Activated CD8-positive, alpha-beta memory T cell treated with anti-CD3 and anti-CD28 coated beads, Interleukin-2, amount 10 ng/mL, durations not matched to agents 7 days and 5 days (primary cell): ENCODE measurements at places on chromosomes 1 and 21. TPM values are rescaled to one million over a fixed set of nuclear protein-coding genes. Genes with fewer than 3 reads are reported as not detected.
A peak's percentile ranks its signal among the peaks of the same experiment; 100 is the strongest.

GRCh38 chr1:5914676-5915365, 77.4 kb downstream of the NPHP4 start:
- H3K36me3 ChIP-seq = no peaks in the 10 kb centered on the region
- no peaks in the 10 kb centered on the region for H3K27me3 ChIP-seq
- H3K27ac ChIP-seq = no peak overlapping the region
- H3K4me1 ChIP-seq = peaks cover 7% of the 10 kb centered on the region

- H3K4me3 ChIP-seq = no peak overlapping the region
- H3K36me3 ChIP-seq = no peaks in the 10 kb centered on the region
- H3K4me1 ChIP-seq = no peaks in the 10 kb centered on the region
Observed at GRCh38 chr1:202540014-202540413, 170.2 kb downstream of the SYT2 start.

The CFAP74 gene
- total RNA-seq = not detected

GRCh38 chr1:8980656-8981055, 35.0 kb downstream of the CA6 start:
- no peak overlapping the region for H3K27ac ChIP-seq
- H3K27me3 ChIP-seq = peaks cover 3% of the 10 kb centered on the region
- peaks cover 25% of the 10 kb centered on the region for H3K4me1 ChIP-seq
- no peak overlapping the region for H3K4me3 ChIP-seq
- no peaks in the 10 kb centered on the region for H3K36me3 ChIP-seq

GRCh38 chr1:11383553-11384169, 95.3 kb upstream of the DISP3 start:
- no peak overlapping the region for H3K27ac ChIP-seq
- peaks cover 3% of the 10 kb centered on the region for H3K36me3 ChIP-seq
- H3K27me3 ChIP-seq = peaks cover 46% of the 10 kb centered on the region
- H3K4me1 ChIP-seq = peaks cover 16% of the 10 kb centered on the region
- no peak for DNase-seq

GRCh38 chr1:53628286-53628955, 110.5 kb downstream of the GLIS1 start:
- peak; percentile 31 for DNase-seq
- no peak overlapping the region for H3K4me3 ChIP-seq
- no peaks in the 10 kb centered on the region for H3K36me3 ChIP-seq
- peaks cover 7% of the 10 kb centered on the region for H3K27me3 ChIP-seq
- H3K27ac ChIP-seq = no peak overlapping the region

- H3K27ac ChIP-seq = no peak overlapping the region
- H3K27me3 ChIP-seq = no peaks in the 10 kb centered on the region
- H3K36me3 ChIP-seq = no peaks in the 10 kb centered on the region
- no peak for DNase-seq
- H3K4me1 ChIP-seq = no peaks in the 10 kb centered on the region
Observed at GRCh38 chr21:22062472-22063139, 1064.4 kb downstream of the NCAM2 start.

- no peaks in the 10 kb centered on the region for H3K27me3 ChIP-seq
- H3K4me3 ChIP-seq = no peak overlapping the region
- no peak overlapping the region for H3K27ac ChIP-seq
Observed at GRCh38 chr1:91696321-91696720, 189.6 kb downstream of the TGFBR3 start.

DNA sequence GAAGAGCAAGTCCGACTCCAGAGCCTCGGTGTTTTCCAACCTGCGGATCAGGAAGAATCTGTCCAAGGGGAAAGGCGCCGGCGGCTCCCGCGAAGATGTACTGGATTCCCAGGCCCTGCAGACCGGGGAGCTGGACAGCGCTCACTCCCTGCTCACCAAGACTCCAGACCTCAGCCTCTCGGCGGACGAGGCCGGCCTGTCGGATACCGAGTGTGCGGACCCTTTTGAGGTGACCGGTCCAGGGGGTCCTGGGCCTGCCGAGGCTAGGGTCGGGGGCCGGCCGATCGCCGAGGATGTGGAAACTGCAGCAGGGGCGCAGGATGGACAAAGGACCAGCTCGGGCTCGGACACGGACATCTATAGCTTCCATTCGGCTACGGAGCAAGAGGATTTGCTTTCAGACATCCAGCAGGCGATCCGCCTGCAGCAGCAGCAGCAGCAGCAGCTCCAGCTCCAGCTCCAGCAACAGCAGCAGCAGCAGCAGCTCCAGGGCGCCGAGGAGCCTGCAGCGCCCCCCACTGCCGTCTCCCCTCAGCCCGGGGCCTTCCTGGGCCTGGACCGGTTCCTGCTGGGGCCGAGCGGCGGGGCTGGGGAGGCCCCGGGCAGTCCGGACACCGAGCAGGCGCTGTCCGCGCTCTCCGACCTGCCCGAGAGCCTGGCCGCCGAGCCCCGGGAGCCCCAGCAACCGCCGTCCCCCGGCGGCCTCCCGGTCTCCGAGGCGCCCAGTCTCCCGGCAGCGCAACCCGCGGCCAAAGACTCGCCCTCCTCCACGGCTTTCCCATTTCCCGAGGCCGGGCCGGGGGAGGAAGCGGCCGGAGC, 827 bp downstream of the FMN2 start:
- H3K36me3 ChIP-seq = no peaks in the 10 kb centered on the region
- no peaks in the 10 kb centered on the region for H3K4me1 ChIP-seq
- DNase-seq = no peak
- H3K27me3 ChIP-seq = peaks cover 41% of the 10 kb centered on the region
- no peak overlapping the region for H3K27ac ChIP-seq

DNA sequence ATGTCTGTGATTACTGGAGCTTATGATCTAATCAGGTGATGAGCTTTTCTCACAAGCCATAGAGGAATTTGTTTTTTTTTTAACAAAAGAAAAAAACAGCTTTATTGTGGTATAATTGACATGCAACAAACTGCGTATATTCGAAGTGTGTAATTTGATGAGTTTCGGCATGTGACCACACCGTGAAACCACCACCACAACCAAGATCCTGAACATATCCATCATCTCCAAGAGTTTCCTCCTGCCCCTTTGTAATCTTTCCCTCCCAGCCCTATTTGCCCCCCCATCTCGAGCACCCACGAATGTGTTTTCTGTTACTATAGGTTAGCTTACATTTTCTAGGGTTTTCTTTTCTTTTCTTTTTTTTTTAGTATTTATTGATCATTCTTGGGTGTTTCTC, 4.7 kb downstream of the PGBD2 start:
- H3K4me3 ChIP-seq = no peak overlapping the region
- H3K36me3 ChIP-seq = peaks cover 14% of the 10 kb centered on the region
- H3K27ac ChIP-seq = no peak overlapping the region
- H3K27me3 ChIP-seq = no peaks in the 10 kb centered on the region
- peaks cover 31% of the 10 kb centered on the region for H3K4me1 ChIP-seq
- DNase-seq = no peak

- peaks cover 19% of the 10 kb centered on the region for H3K36me3 ChIP-seq
- H3K4me1 ChIP-seq = peaks cover 9% of the 10 kb centered on the region
- no peaks in the 10 kb centered on the region for H3K27me3 ChIP-seq
- H3K4me3 ChIP-seq = no peak overlapping the region
- no peak for DNase-seq
Observed at GRCh38 chr1:11156963-11157362, 32.2 kb upstream of the ANGPTL7 start.

DNA sequence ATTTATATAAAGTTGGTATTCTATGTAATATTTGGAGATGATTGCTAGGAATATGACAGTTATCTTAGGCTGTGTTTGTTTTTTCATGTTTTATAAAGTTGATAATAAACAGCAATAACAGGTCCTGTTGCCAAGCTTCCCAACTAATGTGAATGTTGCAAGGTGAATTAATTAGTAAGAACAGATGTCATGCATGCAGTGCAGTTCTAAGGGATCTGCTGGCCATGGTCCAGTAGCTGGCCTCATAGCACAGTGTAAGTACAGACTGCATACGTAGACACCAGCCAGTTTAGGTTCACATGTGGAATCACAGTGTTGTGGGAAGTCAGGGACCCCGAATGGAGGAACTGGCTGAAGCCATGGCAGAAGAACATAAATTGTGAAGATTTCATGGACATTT, 478.2 kb downstream of the NEGR1 start:
- no peak for DNase-seq
- H3K27me3 ChIP-seq = no peaks in the 10 kb centered on the region
- no peak overlapping the region for H3K4me3 ChIP-seq
- H3K4me1 ChIP-seq = no peaks in the 10 kb centered on the region
- H3K27ac ChIP-seq = no peak overlapping the region

DNA sequence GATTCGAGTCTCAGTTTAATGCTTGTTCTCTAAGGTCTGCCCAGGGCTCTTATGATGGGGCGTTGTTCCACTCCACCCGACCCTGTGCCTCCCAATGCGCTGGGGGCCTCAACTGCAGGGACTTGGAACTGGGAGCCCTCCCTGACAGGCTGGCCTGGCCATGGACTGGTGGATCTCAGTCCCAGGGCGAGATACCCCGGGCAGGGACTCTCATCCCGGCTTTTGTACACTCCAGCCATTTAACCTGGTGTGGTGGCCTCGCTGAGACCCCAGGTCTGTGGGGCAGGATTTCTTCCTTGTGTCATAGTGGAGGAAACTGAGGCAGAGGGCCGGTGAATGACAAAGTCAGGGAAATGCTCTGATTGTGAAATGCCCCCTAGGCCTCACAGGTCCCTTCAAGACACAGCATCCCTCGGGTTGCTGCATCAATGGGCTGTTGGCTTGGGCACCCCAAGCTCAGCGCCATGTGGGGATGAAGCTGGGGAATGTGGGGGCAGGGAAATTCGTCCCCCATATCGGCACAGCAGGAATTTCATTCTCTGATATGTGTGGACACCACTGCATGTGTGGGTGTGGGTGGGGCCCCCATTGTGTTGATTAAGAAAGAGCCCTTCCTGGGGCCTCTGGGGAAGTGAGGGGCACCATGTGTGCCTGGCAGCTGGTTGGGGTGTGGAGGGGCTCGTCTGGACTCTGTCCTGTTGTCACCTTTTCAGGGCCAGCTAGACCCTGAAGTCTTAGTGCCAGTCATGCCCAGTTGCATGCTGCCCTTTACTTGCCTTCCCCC, 19.9 kb upstream of the ZNF678 start:
- H3K27ac ChIP-seq = no peak overlapping the region
- no peaks in the 10 kb centered on the region for H3K36me3 ChIP-seq
- H3K4me1 ChIP-seq = peaks cover 3% of the 10 kb centered on the region
- H3K27me3 ChIP-seq = no peaks in the 10 kb centered on the region
- no peak for DNase-seq

- no peak overlapping the region for H3K27ac ChIP-seq
- H3K4me3 ChIP-seq = no peak overlapping the region
- DNase-seq = no peak
- H3K36me3 ChIP-seq = no peaks in the 10 kb centered on the region
- H3K4me1 ChIP-seq = no peaks in the 10 kb centered on the region
- no peaks in the 10 kb centered on the region for H3K27me3 ChIP-seq
Observed at GRCh38 chr21:24023402-24023801, 1583.9 kb downstream of the MRPL39 start.
